Esophagus muscularis mucosa (tissue), 4 donors: ENCODE measurements at places on chromosomes 6 and 20. TPM values are rescaled to one million over a fixed set of nuclear protein-coding genes. Genes with fewer than 3 reads are reported as not detected.

Gene MYCT1
- 7.5 TPM for total RNA-seq

Gene SLC13A3
- total RNA-seq: 0.63 TPM

Gene MAP7
- 2.2 TPM for total RNA-seq

Gene COL9A3
- total RNA-seq: 14.3 TPM

Gene FAM83C
- not detected for total RNA-seq

Gene RWDD1
- total RNA-seq: 76.4 TPM

GRCh38 chr6:133748628-133749027 is 140.3 kb upstream of the TCF21 start:
- no peaks in the 10 kb centered on the region for H3K27me3 ChIP-seq
- no peak overlapping the region for H3K4me3 ChIP-seq
- no peaks in the 10 kb centered on the region for H3K4me1 ChIP-seq
- DNase-seq: no peak
- no peaks in the 10 kb centered on the region for H3K36me3 ChIP-seq
- H3K27ac ChIP-seq: peak overlapping the region; percentile 34

GRCh38 chr6:53026526-53026925 is 31.4 kb upstream of the GSTA4 start:
- no peak for DNase-seq
- H3K4me1 ChIP-seq: no peaks in the 10 kb centered on the region
- no peak overlapping the region for H3K4me3 ChIP-seq
- no peak overlapping the region for H3K27ac ChIP-seq
- peaks cover 39% of the 10 kb centered on the region for H3K36me3 ChIP-seq

GRCh38 chr6:122740091-122740490 is 39.4 kb upstream of the FABP7 start:
- H3K27ac ChIP-seq: no peak overlapping the region
- no peaks in the 10 kb centered on the region for H3K4me1 ChIP-seq
- no peaks in the 10 kb centered on the region for H3K27me3 ChIP-seq
- no peak overlapping the region for H3K4me3 ChIP-seq
- no peak for DNase-seq
- H3K36me3 ChIP-seq: no peaks in the 10 kb centered on the region

- H3K36me3 ChIP-seq: no peaks in the 10 kb centered on the region
- no peak for DNase-seq
- H3K27ac ChIP-seq: no peak overlapping the region
Observed at GRCh38 chr20:50491926-50492634, 18.1 kb upstream of the PTPN1 start.

DNA sequence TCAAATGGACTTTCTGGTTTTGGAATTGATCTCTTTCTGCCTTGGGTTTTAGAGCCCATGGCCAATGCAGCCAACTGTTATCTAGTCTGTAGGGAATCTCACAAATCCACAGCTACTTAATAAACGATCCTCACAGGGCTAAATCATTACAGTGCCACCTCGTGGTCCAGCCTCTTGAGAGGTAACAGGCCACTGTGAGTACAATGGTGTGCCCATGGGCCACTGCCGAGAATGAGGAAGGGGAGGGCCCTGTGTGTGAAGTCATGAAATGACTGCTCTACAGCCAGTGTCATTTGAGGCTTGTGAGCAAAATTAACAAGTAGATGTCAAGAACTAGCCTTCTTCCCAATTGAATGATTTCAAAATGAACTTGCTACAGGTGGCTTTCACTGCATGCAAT is 54.3 kb upstream of the GMPR start:
- H3K36me3 ChIP-seq: no peaks in the 10 kb centered on the region
- DNase-seq: no peak
- peaks cover 5% of the 10 kb centered on the region for H3K4me1 ChIP-seq

- DNase-seq: no peak
- no peaks in the 10 kb centered on the region for H3K27me3 ChIP-seq
- peak overlapping the region; percentile 96 for H3K27ac ChIP-seq
- peaks cover 8% of the 10 kb centered on the region for H3K36me3 ChIP-seq
Observed at GRCh38 chr6:57177545-57178265, 5.6 kb downstream of the BAG2 start.

DNA sequence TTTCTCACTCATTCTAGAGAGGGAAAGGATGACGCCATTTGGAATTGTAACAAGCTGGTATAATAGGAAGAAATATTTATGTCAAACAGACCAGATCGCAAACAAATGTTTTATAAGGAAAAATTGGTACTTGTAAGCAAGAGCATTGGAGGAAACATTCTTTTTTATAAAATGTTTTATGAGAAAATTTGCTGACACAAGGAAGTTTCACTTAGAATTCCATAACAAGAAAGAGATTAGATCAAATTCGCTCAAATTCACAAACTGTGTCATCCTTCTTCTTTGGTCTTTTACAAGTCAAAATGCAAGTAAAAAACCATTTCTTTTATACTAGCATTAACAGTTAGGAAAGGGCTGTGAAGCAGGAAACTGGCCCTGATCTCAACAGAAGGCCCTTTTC is 179.9 kb downstream of the TRDN start:
- H3K4me1 ChIP-seq: no peaks in the 10 kb centered on the region
- H3K36me3 ChIP-seq: no peaks in the 10 kb centered on the region
- no peaks in the 10 kb centered on the region for H3K27me3 ChIP-seq
- H3K27ac ChIP-seq: no peak overlapping the region

DNA sequence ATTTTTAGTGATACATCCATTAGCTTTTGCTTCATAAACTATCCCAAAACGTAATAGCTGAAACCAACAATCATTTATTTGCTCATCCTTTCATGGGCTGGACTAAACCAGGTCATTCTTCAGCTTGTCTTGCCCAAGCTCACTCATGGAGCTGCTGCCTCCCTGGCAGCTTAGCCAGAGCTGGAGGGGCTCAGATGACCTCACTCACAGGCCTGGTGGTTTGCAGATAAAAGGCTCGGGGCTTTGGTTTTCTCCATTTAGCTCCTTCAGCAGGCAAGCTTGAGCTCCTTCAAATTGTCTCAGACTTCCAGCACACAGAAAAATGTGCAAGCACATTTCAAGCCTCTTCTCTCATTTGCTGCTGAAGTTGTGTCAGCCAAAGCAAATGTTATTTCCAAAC is 139.1 kb downstream of the BTBD3 start:
- H3K4me1 ChIP-seq: no peaks in the 10 kb centered on the region
- no peaks in the 10 kb centered on the region for H3K27me3 ChIP-seq
- no peak overlapping the region for H3K27ac ChIP-seq
- no peak overlapping the region for H3K4me3 ChIP-seq

- peak overlapping the region; percentile 58 for H3K4me3 ChIP-seq
- H3K27ac ChIP-seq: peak overlapping the region; percentile 60
- peaks cover 7% of the 10 kb centered on the region for H3K27me3 ChIP-seq
- DNase-seq: no peak
- H3K4me1 ChIP-seq: peaks cover 29% of the 10 kb centered on the region
- H3K36me3 ChIP-seq: no peaks in the 10 kb centered on the region
Observed at GRCh38 chr6:45422503-45423110, 44.9 kb upstream of the SUPT3H start.

DNA sequence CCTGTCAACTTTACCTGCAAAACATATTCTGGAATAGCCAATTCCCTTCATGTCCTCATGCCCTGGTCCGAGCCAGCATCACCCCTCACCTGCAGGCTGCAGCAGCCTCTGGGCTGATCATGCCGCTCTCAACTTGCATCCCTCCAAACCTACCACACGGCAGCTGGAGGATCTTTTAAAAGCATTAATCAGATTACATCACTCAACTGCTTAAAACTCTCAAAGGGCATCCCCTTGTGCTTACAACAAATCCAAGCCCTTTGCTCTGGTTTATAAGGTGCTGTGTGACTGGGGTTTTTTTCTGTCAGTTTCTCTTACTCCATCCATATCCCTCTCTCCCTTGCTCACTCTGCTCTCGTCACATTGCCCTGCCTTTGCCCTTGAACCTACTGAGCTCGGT is 24.0 kb downstream of the CD40 start:
- DNase-seq: no peak
- H3K27me3 ChIP-seq: peaks cover 86% of the 10 kb centered on the region
- no peaks in the 10 kb centered on the region for H3K4me1 ChIP-seq
- H3K36me3 ChIP-seq: no peaks in the 10 kb centered on the region
- H3K27ac ChIP-seq: no peak overlapping the region

GRCh38 chr20:4160761-4161305 is 145.5 kb upstream of the RNF24 start:
- no peaks in the 10 kb centered on the region for H3K27me3 ChIP-seq
- no peaks in the 10 kb centered on the region for H3K36me3 ChIP-seq
- no peak for DNase-seq
- peaks cover 20% of the 10 kb centered on the region for H3K4me1 ChIP-seq
- H3K4me3 ChIP-seq: no peak overlapping the region

GRCh38 chr6:26156850-26157250 is 69.6 kb downstream of the HFE start:
- peak overlapping the region; percentile 83 for H3K4me3 ChIP-seq
- no peaks in the 10 kb centered on the region for H3K27me3 ChIP-seq
- peaks cover 17% of the 10 kb centered on the region for H3K4me1 ChIP-seq
- peak overlapping the region; percentile 95 for H3K27ac ChIP-seq
- peak; percentile 92 for DNase-seq

DNA sequence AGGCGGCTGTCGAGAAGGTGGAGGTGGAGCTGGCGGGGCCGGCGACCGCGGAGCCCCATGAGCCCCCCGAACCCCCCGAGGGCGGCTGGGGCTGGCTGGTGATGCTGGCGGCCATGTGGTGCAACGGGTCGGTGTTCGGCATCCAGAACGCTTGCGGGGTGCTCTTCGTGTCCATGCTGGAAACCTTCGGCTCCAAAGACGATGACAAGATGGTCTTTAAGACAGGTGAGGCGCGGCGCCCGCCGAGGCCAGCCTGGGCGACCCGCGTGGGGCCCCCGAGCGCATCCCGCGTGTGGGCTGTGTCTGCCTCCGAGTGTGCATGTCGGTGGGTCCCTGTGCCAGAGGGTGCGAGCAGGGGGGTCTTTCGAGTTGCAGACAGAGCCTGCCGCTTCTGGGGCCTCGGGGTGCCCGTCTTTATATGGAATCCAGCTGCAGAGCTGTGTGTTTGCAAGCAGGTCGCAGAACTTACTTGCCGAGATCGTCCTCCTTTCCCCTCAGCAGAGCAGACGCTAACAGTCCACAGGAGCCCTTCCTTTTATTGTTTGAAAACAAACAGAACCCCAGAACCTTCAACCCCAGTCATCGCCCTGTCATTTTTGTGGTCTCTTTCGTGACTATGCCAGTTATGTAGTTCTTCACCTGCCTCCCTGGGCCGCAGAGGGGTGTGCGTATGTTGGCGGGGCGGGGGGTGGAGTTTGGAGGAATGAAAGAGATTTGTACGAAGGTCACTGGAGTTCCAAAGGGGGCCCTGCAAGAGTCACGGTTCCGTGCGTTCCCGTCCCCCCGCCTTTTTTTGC is 766 bp downstream of the SLC16A10 start:
- H3K27me3 ChIP-seq: peaks cover 59% of the 10 kb centered on the region
- no peak overlapping the region for H3K27ac ChIP-seq
- H3K4me1 ChIP-seq: no peaks in the 10 kb centered on the region
- DNase-seq: no peak

GRCh38 chr6:50442531-50443040 is 270.7 kb upstream of the TFAP2D start:
- no peaks in the 10 kb centered on the region for H3K4me1 ChIP-seq
- no peak overlapping the region for H3K27ac ChIP-seq
- DNase-seq: no peak
- H3K4me3 ChIP-seq: no peak overlapping the region
- H3K27me3 ChIP-seq: no peaks in the 10 kb centered on the region

- peaks cover 22% of the 10 kb centered on the region for H3K4me1 ChIP-seq
- no peak for DNase-seq
- no peak overlapping the region for H3K4me3 ChIP-seq
- H3K36me3 ChIP-seq: no peaks in the 10 kb centered on the region
- H3K27me3 ChIP-seq: no peaks in the 10 kb centered on the region
Observed at GRCh38 chr20:41526327-41526726, 91.8 kb downstream of the CHD6 start.

DNA sequence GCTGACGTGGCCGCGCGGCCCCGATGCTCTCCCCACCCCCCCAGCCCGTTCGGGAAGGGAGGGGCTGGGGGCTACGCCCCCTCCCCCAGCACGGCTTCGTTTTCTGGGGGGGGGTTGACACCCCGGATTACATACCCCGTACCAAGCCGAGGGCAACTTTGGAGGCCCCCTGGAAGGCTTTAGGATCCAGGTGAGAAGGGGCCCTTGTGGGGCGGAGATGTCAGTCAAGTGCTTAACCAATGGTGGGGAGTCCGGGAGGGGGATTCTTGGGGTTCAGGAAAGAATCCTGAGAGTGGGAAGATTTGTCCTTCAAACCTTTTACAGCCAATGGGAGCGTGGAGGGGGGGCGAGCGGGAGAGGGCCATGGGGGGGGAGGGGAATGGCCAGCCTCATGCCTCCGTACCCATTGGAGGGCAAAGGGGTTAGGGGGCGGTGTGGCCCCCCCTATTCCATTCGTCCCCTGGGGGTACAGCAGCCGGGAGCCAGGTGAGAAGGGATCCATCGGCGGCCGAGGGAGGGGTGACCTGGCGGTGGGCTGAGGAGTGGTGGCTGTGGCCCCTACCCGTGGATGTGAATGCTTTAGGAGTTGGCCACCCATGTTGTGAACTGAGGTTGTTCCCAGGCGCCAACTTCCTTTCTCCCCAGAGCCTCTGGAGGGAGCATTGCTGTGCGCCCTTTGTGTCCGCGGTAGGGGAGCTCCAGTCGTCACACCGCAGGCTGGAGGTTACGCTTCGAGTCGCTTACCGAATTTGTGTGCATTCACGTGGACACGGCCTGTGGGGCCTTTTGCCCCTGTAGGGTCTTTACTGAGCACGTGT is 682 bp downstream of the BRD2 start:
- peak overlapping the region; percentile 68 for H3K4me3 ChIP-seq
- peak; percentile 93 for DNase-seq
- peak overlapping the region; percentile 100 for H3K27ac ChIP-seq
- no peaks in the 10 kb centered on the region for H3K27me3 ChIP-seq

GRCh38 chr6:18601516-18602020 is 214.4 kb downstream of the RNF144B start:
- H3K4me3 ChIP-seq: no peak overlapping the region
- DNase-seq: no peak
- no peak overlapping the region for H3K27ac ChIP-seq
- no peaks in the 10 kb centered on the region for H3K27me3 ChIP-seq
- no peaks in the 10 kb centered on the region for H3K4me1 ChIP-seq
- H3K36me3 ChIP-seq: no peaks in the 10 kb centered on the region

DNA sequence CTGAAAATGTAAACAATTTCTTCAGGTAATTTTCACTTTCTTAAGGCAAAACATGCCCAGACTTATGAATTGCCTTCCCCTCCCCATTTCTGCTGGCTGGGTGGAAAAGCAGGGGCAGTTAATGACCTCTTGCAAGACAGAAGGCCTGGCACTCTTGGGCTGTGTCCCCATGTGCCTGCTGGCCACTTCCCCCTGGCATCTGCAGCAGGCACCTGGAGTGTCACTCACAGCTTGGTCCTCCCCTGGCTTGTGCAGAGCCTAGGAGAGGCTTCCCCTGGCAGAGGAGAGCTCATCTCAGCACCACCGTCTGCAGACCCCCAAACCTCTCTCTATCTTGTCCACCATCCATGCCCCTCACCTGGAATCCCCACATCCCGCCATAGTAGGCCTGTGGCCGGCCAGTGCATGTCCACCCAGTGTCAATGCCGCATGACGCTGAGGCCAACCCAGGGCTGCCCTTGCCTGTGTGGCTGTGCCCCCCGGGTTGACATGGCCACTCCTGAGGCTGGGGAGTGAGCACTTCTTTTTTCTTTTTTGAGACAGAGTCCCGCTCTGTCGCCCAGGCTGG is 83.5 kb upstream of the SLC22A23 start:
- H3K27me3 ChIP-seq: peaks cover 6% of the 10 kb centered on the region
- peak; percentile 80 for DNase-seq
- H3K4me3 ChIP-seq: no peak overlapping the region
- no peaks in the 10 kb centered on the region for H3K4me1 ChIP-seq
- H3K36me3 ChIP-seq: no peaks in the 10 kb centered on the region
- H3K27ac ChIP-seq: no peak overlapping the region

- H3K27ac ChIP-seq: no peak overlapping the region
- no peaks in the 10 kb centered on the region for H3K36me3 ChIP-seq
- no peak for DNase-seq
- no peak overlapping the region for H3K4me3 ChIP-seq
- no peaks in the 10 kb centered on the region for H3K4me1 ChIP-seq
Observed at GRCh38 chr6:155832596-155832995, 377.0 kb upstream of the NOX3 start.
